CD8-positive, alpha-beta T cell (primary cell): ENCODE measurements at places on chromosomes 11 and 22.

DNA sequence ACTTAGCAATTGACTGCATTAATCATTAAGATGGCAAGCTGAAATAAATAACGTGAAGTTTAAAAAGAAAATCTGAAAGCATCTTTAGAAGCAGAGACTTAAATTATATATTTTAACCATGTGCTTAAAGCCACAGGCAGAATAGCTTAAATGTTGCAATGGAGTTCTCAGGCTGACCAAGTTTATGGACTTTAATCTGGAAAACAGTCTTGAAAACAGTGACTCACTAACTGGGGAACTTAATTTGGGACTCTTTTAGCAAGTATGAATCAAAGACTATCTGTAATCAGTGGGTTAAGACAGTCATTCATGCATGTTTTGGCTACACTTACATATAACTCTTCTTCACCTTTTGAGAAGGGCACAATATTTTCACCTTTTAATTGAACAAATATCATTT is 12.6 kb upstream of the GLYATL1 start:
- DNase-seq = no peak

- no peak for DNase-seq
These were observed 69.1 kb upstream of the B3GAT1 start for GRCh38 chr11:134481135-134481534.

DNA sequence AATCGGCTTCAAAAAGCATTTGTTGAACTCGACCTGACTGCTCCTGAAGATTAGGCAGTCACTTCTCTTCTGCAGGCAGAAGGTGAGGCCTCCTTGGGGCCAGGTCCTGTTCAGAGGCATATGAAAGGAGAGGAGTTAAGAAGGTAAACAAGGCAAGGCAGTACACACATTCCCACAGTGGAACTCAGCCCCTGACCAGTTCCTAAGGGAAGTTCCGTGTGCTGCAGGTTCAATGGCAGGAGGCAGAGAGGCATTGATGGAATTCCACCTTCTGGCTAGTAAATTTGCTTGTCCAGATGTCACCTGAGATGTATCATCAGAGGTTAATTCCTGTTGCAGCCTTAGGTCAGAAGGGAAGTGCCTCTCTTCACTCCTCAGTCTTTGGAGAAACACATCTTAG is 337.0 kb upstream of the MTNR1B start:
- no peak for DNase-seq

DNA sequence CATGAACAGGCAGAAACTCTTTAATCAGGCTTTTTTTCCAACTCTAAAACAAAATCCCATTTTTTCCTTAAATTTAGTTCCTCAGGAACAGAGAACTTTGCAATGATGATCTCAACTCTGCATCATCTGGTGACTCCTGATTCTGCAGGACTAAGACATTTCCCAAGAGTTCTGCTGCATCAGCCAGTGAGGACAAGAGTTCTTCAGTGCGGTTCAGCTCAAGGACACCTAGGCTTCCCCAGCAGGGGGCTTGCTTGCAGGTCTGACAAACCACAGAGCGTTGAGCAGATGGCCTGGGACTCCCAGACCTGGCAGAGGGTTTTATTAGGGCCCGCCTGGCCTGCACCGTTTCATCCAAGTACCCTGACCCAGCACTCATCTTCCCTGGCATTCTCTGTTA is 6.4 kb downstream of the CDCA5 start:
- DNase-seq = no peak

DNA sequence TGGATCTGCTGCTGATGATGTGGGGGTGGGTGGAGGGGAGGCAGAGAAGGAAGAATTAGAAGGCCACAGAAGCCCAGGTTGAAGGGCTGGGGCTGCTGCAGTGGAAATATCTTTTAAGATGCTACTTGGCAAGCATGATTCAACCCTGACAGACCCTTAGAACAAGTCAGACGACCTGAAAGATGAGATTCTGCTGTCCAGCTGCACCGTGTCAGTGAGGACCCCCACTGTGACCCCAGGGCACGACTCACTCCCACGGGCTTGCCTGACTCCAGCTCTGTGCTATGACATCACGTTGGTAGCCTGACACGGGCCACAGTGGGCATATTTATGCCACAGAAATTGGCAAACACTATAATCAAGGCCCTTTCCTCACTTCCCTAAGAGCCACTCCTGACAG is 36.0 kb downstream of the LRFN4 start:
- no peak for DNase-seq

DNA sequence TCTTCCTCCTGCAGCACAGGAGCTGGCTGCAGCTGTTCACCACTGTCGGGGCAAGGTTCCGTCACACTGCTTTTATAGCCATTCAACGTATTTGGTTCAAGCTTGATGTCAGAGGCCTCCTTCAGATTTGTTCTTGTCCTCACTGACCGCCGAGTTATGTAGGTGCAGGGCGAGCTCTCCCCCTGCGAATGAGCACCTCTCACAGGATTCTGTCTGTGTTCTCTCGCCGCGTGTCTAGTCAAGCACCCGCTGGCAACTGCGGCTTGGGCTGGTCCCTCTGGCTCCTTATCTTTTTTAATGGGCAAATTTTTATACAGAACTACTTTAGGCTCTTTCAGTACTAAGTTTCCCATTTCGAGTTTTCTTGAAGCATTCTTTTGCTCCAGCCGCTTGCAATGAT is 37.4 kb upstream of the CHKA start:
- no peak for DNase-seq

- peak; percentile 56 for DNase-seq
These were observed 20.8 kb upstream of the IL18BP start for GRCh38 chr11:71977743-71978418.

DNA sequence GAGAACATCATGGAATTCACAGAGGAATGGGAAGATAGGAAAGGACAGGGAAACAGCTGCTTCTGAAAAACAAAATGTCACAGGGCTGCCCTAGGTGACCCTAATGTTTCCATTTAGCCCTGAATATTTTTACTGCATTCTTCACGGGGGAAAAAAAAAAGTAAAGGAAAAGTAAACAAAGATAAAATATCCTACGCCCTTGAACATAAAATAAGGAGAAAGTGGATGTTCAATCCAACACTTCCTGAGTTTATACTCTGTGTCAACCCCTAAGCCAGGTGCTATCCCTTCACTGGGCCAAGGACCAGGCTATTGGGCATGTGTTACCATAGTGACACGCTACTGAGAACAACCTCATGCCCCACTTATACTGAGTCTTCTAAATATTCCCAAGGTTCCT is 84.7 kb downstream of the FAM76B start:
- no peak for DNase-seq

DNA sequence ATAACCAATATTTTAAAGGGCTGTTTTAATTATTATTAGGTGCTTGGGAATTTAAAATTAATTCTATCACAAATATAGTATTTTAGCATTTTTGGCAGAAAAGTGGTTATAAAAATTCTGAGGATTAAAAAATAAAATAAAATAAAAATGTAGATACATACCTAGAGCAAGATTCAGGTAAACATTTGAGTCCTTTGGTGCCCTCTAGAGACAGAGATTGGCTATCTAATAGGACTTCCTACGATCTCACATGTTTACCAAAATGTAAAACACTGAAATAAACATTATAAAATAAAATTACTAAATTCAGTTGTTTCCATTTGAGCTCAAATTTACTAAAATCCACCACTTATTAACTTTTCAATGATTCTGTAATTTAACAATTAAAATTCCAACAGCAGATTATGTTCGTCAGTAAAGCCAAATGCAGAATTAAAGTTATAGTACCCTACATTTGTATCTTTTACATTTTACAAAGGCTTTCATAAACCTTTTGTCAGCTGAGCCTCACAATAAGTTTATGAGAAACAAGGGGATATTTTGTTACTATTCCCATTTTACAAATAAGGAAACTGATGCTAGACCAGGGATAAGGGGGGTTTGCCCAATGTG is 27.7 kb downstream of the SLC36A4 start:
- DNase-seq = no peak

- no peak for DNase-seq
These were observed 507.0 kb downstream of the NTM start for GRCh38 chr11:131877246-131877942.

GRCh38 chr11:1748636-1749394 is 1.6 kb downstream of the IFITM10 start:
- DNase-seq = no peak

DNA sequence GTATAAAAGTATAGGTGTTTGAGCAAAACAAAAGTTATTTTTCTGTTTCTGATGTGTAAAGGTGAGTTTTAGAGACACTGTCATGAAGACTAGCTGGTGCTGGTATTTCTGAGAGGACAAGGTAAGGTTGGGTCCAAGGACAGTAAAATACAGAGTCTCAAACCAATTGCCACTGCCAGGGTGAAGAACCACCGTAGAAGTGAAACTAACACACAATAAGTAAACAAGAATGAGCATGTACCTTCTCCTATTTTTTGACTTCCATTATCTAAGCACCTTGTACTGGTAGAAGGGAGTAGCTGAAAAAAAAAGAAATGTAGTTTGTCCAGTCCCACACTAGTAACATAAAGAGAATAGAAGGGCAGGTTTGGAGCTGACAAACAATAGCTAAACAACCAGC is 117.3 kb downstream of the TTC28 start:
- DNase-seq = no peak

DNA sequence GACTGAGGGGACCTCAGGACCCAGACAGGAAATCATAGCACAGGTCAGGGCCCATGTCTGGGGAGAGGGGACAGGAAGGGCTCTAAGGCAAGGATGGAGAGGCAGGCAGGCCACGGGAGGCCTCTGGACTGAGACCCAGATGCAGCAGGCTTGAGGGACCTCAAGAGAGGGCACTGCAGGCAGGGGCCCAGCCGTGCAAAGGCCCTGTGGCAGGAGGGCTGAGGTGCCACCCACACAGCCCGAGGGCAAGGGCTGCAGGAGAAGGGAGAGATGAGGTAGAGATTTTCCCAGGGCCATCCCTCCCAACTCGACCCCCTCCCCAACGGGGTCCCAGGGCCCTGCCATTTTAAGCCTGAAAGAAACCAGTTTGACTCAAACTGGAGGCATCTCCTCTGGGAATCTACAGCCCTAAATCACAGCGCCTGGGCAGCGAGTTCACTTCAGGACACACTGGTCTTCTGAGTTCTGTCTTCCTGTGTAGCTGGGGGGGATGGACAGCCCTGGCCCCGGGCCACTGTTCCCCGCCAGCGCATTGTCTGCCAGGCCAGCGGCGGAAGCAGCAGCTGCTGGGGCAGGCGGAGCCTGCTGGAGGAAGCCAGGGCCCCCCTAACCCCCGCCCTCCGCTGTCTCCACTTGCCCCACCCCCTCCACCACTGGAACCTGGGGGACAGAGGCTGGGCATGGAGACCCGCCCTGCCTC is 20.3 kb upstream of the WNT7B start:
- DNase-seq = no peak

DNA sequence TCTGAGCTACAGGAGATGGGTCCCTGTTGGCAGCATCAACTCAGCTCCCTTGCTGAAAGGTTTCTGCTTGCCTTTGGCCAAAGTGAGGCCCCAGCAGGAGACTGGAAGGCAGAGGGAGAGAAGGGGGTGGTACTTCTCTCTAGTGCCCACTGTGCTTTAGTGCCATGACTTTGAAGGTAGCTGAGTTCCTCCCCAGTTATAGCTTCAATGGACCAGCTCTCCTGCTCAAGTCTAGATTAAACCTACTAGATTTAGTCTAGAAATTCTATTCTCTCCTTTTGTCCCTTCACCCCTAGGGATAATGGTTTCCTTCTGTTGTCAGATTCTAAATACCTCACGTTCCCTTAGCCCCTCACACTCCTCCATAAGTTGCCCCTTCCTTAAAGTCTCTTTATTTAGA is 119.2 kb downstream of the TIMP3 start:
- DNase-seq = no peak

GRCh38 chr11:86624366-86624765 is 48.0 kb downstream of the ME3 start:
- DNase-seq = no peak

DNA sequence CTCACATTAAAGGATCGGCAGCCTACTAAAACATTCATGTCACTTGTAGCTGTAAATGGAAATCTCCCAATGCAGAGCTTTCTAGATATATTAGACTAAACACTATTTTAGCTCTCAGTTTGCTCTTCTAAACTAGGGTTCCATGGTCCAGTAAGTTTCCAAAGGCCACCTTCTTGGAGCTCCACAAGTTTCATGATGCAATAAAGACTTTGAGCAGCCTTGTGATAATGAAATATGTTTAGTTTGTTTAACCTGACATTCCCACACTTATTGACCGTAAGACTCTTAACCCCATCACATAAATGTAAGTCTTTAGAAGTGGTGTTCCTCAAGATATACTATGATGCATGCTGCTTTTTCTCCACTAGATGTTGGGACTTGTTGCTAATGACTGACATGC is 87.7 kb downstream of the TRIM44 start:
- no peak for DNase-seq

- no peak for DNase-seq
These were observed 195.1 kb upstream of the PLET1 start for GRCh38 chr11:112455791-112456190.

- no peak for DNase-seq
These were observed 20.5 kb downstream of the TBRG1 start for GRCh38 chr11:124643042-124643604.

- no peak for DNase-seq
These were observed 8.1 kb downstream of the CLPB start for GRCh38 chr11:72426103-72426757.

- DNase-seq = no peak
These were observed 60.5 kb downstream of the APIP start for GRCh38 chr11:34855754-34856095.

- no peak for DNase-seq
These were observed 10.1 kb downstream of the COA4 start for GRCh38 chr11:73866586-73866996.

- DNase-seq = no peak
These were observed 51.0 kb downstream of the MTNR1B start for GRCh38 chr11:93020248-93021046.

DNA sequence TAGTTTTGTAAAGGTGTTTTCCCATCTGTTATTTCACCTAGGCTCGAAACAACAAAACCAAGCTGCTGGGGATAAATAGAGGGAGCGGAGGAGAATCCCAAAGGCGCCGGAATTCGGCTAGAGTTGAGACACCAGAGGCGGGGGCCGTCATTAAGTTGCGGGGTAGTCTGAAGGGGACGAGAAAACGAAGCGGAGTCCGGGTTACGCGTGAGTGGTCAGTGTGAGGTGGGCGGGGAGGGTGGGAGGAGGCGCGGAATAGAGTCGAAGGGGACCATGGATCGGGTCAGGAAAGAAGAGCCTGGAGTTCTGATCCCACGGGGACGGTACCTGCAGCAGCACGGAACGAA is 361 bp downstream of the SRPRA start:
- DNase-seq = no peak
